ENCODE measurements at places on chromosomes 16 and 17.
A peak's percentile ranks its signal among the peaks of the same experiment; 100 is the strongest.

- DNase-seq, result no peak
Measured at GRCh38 chr16:75038036-75038858, 39.4 kb downstream of the ZNRF1 start.

GRCh38 chr17:9380361-9380760, 195.3 kb downstream of the STX8 start:
- no peak for DNase-seq

DNA sequence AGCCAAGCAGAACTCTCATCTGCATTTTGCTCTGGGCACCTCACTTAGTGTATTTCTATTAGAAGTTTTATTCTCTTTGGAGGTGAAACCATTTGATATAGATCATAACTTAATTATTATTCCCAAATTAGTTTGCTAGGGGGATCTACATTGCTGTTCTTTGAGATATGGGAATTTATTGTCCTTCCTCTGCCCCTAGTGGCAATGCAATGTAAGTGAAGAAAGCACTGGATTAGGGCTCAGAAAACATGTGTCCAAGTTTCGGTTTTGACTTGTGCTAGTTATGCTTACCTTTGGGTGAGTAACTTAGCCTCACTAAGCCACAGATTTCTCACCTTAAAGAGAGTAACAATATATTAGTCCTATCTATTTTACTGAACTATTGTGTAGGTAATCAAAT, 2.9 kb downstream of the KRT39 start:
- no peak for DNase-seq

DNA sequence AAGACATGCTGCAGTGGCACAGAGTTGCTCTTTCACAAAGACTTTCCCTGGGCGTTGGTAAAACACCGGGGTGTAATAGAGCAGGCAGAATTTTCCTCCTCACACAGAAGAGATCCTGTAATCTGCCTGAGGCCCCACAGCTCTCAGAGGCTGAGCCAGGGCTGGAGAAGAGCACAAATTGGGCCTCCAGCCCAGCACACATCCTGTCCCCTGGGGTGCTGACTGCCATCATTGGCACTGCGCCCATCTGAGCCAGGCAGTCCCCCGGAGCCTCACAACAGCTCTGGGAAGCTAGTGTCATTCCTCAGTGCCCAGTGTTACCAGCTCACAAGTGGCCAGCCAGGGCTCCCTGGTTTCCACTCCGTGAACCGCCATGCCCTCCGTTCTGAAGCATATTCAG, 119.4 kb downstream of the SOCS1 start:
- no peak for DNase-seq

DNA sequence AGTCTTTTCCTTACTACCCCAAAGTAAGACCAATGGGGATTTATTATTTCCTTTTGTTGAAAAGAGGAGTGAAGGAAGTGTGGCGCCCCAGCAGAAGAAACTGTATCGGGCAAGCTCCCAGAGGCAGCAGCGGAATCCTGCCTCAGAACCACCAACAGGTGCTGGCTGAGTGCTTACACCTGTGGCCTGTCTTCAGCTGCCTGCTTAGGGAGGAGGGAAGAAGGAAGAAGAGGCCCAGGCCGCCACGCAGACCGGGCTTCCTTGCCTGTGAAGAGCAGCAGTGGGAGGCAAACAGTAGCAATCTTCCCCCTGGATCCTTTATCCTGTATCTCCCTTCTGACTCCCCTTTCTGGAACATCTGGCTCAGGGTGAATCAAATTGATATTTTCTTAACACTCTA, 134.7 kb downstream of the AATF start:
- no peak for DNase-seq

- no peak for DNase-seq
Measured at GRCh38 chr16:13378151-13378550, 476.8 kb downstream of the SHISA9 start.

GRCh38 chr17:42953669-42954068, 10.6 kb downstream of the AARSD1 start:
- DNase-seq, result no peak

- DNase-seq, result no peak
Measured at GRCh38 chr16:66267292-66268014, 99.0 kb upstream of the CDH5 start.

DNA sequence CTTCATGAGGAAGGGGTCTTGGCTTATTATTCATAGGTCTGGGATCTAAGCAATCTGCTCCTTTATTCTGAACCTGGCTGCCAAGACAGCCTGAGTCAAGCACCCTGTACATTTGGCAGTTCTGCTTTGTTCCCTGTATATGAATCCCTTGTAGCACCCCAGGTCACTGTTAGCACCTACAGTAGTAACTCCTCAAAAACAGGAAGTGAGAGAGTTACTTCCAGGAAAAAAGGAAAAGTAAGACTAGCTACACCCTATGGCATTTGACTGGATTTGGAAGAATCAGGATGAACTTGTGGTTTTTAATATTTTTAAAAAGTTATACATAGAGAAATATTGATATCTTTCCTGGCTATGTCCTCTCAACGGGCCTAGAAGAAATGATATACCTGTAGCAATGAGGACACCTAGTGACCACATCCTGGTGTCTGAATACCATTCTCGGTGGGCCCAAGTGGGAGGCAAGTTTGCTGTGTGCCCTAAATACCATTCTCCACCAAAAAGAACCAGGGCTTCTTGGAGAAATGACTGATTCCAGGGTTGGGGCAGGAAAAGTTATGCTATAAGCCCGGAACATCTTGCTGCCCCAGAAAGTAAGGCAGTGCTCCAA, 9.9 kb downstream of the ANKRD40 start:
- peak; percentile 39 for DNase-seq

- no peak for DNase-seq
Measured at GRCh38 chr16:82323171-82323570, 153.1 kb upstream of the MPHOSPH6 start.

Measured in hematopoietic multipotent progenitor cell treated with erythropoietin and hydrocortisone succinate and interleukin-3 and kit ligand, for 17 days (in vitro differentiated cells).